ENCODE measurements at places on chromosomes 7 and 10.

- DNase-seq = no peak
Measured at GRCh38 chr7:153616711-153617325, 435.4 kb upstream of the DPP6 start.

GRCh38 chr7:158527495-158527894 lies 60.1 kb downstream of the PTPRN2 start:
- DNase-seq = no peak

DNA sequence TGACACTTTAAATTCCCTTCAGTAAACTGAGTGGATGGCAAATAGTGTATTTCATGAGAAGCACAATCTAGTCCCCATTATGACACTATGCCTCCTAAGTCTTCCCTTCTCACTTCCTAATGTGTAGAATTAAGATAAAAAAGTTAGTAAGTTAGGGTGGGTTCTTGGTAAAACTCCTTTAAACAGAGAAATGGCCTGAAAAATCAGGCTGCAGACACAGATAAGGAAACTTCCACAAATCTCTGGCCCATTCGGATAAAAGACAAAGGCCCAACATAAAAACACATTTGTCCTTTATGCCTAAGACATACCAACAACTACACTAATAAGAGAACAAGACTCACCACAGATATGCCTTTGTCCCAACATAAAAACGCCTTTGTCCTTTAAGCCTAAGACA lies 21.5 kb downstream of the AKR1C8 start:
- no peak for DNase-seq

DNA sequence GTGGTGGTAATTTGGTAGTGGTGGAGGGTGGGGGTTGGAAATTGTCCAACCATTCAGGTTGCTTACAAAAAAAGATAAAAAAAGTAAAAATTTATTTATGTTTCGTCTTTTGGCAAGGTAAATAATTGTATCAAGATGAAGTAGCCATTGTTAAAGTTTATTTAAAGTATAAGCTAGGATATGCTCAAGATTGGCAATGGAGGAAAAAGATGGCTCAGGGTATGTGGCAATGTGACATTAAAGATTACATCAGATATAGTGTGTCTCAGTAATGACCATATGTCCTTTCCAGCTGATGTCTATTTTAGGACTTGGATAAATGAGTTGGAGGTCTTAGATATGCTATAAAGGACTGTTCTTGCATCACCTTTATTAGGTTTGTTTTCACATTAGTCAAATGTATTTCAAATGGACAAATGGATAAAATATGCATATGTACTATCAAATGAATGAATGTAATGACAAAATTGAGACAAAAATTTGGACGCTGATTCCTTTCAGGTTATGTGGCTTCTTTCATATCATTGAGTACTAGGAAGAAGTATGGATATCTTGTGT lies 60.9 kb downstream of the ST7 start:
- DNase-seq = no peak

DNA sequence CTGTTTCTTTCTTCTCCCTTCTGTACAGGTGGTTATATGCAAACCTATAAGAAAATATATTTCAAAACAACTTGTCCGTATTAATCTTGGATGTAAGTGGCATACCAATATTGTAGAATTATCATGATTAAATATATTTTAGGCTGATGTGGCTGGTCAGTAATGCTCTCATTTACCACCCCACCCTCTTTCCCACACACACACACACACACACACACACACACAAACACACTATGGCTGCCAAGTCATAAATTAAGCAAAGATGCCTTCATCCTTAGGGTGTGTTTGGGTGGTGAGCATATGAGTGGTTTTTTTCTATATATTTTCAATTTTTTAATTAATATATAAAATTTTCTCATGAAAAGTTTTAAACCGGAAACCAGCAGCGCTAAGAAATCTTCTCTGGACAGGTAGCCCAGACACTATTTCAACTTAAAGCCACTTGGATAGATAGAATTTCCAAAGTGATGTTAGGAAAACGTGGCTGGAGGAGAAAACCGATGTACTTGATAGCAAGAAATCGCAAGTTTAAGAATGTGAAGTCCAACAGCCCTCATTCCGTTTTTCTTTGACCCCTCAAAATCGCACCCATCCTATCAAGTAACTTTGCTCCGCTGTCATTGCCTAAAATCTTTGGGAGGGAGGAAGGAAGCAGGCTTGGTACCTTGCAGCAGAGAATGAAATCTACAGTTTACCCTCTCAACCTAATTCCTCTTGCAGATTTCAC lies 171.7 kb downstream of the FAM107B start:
- no peak for DNase-seq

DNA sequence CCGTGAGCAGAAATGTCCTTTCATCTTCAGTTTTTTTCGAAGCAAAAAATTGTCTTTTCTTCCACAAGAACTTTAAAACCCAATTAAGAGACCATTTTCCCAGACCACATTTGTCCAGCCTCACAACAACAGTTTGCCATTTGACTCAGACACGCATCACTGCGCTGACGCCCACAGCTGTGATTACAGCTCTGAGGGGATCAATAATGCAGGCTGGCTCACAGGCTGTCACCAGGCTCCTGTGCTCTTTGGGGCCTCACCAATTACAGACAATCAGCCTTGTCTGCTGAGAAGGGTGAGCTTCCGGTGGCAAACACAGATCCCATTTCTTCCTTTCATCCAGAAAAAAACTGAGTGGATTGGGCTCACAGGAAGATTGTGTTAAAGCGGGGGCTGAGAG lies 33.3 kb downstream of the DDC start:
- no peak for DNase-seq

All from progenitor cell of endocrine pancreas (in vitro differentiated cells).